ENCODE measurements at places on chromosomes 6 and 20. TPM values are rescaled to one million over a fixed set of nuclear protein-coding genes. Genes with fewer than 3 reads are reported as not detected.

The SMPDL3A gene
- total RNA-seq, result 2.0 TPM

The PDYN gene
- total RNA-seq, result not detected

The FAM50B gene
- total RNA-seq, result not detected

The DSP gene
- total RNA-seq, result 0.10 TPM

The GGTLC1 gene
- total RNA-seq, result not detected

The PKIG gene
- total RNA-seq, result 73.0 TPM

The HLA-DPA1 gene
- 2.5 TPM for total RNA-seq

The MYO6 gene
- 4.1 TPM for total RNA-seq

The KCNQ2 gene
- not detected for total RNA-seq

The WFDC12 gene
- not detected for total RNA-seq

The INSM1 gene
- total RNA-seq, result not detected

The VEGFA gene
- total RNA-seq, result 57.6 TPM

The HDGFL1 gene
- total RNA-seq, result not detected

The BANF2 gene
- not detected for total RNA-seq

The OR2H2 gene
- not detected for total RNA-seq

The KCNK5 gene
- total RNA-seq, result 2.4 TPM

The CFAP61 gene
- total RNA-seq, result not detected

The TMEM63B gene
- total RNA-seq, result 35.3 TPM

The NTSR1 gene
- total RNA-seq, result not detected

The MUCL3 gene
- total RNA-seq, result not detected

The KHDC1L gene
- not detected for total RNA-seq

The RAMACL gene
- 0.13 TPM for total RNA-seq

The NMBR gene
- not detected for total RNA-seq

The HAO1 gene
- total RNA-seq, result not detected

The BEND6 gene
- total RNA-seq, result 0.49 TPM

The TNFRSF6B gene
- not detected for total RNA-seq

The TAF8 gene
- 20.8 TPM for total RNA-seq

The COL9A1 gene
- not detected for total RNA-seq

The DACT2 gene
- total RNA-seq, result not detected

The LY86 gene
- total RNA-seq, result not detected

The SDC4 gene
- 214 TPM for total RNA-seq

The LRRC73 gene
- not detected for total RNA-seq

The EPM2A gene
- 8.5 TPM for total RNA-seq

The PCIF1 gene
- total RNA-seq, result 12.1 TPM

The SLA2 gene
- not detected for total RNA-seq

The MYB gene
- total RNA-seq, result 1.5 TPM

The TREML1 gene
- not detected for total RNA-seq

The SLCO4A1 gene
- total RNA-seq, result 23.0 TPM

The EBF4 gene
- not detected for total RNA-seq

The RNF144B gene
- total RNA-seq, result 1.9 TPM

The VSX1 gene
- not detected for total RNA-seq

The CD109 gene
- total RNA-seq, result 20.7 TPM

The RIPOR3 gene
- total RNA-seq, result not detected

The FLOT1 gene
- total RNA-seq, result 137 TPM

The TP53TG5 gene
- not detected for total RNA-seq

The TGM2 gene
- 111 TPM for total RNA-seq
